NCI-H69 (cell line): ENCODE measurements at places on chromosomes 13 and 19.
A peak's percentile ranks its signal among the peaks of the same experiment; 100 is the strongest.

DNA sequence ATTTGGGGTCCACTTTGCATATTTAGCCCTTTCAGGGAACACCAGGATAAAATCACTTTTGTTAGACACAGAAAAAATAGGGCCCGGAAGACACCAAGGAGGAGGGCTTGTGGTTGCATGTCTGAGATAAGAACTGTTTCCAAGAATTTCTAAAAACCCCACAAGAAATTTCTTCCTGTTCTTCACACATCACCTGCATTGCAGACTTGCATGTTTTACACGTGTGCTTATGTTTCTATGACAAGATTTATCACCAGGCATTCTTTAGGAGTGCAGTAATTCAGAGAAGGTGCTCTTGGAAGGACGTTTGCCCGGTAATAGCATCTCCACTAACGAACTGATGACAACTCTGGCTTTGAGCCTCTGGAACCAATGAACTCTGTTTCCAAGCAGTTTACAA, 7.1 kb upstream of the ACTL9 start:
- no peak for DNase-seq

DNA sequence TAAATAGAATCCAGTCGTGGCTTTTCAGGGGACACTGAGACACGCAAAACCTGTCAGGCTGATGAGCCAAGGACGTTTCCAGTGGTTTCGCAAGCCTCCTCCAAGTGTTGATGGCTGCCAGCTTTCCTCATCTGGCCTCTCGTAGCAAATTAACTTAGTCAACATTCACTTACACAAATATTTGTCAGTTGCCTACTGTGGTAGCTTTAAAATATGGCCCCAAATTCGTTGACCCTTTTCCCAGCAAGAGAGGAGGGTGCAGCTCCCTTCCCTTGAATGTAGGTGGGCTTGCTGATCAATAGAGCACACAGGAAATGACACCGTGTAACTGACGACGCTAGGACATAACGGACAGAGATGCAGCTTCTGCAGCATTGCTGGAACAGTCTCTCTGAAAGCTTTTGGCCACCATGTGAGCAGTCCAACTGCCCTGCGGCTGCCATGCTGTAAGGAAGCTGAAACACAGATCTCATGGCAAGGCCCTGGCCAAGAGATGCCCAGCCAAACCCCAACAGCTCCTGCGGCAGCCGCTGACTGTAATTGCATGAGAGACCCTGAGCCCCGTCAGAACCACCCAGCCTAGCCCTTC, 5.5 kb upstream of the RANBP3 start:
- DNase-seq, result peak; percentile 20

- DNase-seq, result no peak
Observed at GRCh38 chr19:1181606-1182005, 7.5 kb upstream of the SBNO2 start.

DNA sequence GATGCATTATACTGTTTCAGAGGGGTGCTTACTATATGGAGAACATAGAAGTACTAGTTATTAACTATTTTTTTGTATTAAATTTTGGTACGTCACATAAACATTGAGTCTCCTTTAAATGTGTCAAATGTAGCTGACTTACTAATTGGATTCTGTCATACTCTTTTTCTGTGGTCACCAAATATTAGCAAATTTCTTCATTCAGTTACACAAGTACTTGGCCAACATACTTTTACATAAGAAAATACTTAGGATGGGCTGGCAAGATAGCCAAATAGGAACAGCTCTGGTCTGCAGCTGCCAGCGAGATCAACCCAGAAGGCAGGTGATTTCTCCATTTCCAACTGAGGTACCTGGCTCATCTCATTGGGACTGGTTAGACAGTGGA, 19.2 kb downstream of the LPAR6 start:
- no peak for DNase-seq

DNA sequence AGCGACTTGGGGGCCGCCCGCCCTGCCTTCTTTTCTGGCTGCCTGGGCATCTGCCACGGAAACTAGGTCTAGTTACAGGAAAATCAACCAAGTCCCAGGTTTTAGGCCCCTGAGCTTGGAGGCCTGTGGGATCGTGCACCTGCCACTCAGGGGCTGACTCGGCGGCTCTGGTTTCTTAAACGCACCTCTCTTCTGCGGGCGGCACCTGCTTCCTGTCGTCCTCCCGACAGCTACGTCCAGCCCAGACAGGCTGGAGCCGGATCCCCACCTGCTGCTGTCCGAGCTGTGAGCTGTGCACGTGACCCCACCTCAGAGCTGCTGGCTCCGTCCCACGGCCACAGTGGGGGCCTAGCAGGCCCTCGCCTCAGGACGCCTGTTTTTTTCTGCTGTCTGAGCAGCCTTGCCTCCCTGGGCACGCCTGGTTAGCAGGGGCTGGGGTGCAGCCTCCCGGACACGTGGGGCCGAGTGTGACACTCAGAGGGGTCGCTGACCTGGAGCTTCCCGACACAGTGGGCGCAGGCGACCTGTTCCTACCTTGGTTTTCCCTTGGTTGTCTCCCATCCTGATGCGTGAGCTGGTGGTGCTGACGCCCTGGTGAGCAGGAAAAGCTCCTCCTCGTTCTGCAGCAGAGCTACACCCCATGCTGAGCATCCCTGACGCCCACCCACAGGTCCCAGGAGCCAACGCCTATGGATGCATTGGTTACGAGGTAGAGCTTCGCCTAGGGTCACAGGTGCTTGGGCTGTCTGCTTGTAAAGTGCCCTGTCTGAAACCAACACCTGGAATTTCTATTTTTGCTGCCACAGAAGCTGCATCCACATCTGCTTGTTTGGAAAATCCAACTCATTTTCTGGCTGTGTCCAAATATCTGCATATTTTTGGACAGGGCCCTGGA, 17.5 kb downstream of the TMEM255B start:
- DNase-seq, result peak; percentile 68

- no peak for DNase-seq
Observed at GRCh38 chr19:12580180-12580694, 29.0 kb upstream of the ZNF564 start.

GRCh38 chr19:10692673-10693264, 8.5 kb upstream of the QTRT1 start:
- DNase-seq, result peak; percentile 35

DNA sequence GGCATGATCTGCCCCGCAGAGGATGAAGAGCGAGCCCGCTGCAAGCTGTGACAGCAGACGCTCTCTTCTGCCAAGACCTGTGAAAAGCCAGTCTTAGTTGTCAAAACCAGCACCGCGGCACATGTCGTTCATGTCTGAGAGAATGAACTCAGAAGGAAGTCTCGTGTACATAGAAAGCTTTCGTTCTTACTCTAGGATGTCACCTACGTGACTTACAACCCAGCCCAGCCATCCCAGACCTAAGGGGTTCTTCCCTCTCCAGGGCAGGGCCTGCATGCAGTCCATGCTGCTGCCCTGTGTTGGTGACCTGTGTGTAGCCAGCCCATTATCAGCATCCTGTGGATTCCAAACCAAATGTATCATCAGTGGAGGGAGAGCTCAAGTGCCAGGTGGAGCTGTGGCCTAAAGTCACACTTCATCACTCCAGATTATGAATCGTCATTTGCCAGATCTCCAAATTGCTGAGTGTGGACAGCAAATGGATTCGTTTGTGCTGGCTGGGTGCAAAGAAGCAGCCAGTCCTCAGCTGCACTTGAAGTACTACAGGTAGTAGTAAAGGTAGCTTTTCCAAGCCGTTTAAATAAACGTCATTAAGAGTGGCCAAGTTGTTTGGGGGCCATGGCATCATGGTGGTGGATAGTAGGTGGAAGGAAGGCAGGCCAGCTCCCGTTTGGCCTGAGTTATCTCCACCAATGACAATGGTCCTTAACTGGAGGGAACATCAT, 73.9 kb upstream of the GPR183 start:
- DNase-seq, result no peak

DNA sequence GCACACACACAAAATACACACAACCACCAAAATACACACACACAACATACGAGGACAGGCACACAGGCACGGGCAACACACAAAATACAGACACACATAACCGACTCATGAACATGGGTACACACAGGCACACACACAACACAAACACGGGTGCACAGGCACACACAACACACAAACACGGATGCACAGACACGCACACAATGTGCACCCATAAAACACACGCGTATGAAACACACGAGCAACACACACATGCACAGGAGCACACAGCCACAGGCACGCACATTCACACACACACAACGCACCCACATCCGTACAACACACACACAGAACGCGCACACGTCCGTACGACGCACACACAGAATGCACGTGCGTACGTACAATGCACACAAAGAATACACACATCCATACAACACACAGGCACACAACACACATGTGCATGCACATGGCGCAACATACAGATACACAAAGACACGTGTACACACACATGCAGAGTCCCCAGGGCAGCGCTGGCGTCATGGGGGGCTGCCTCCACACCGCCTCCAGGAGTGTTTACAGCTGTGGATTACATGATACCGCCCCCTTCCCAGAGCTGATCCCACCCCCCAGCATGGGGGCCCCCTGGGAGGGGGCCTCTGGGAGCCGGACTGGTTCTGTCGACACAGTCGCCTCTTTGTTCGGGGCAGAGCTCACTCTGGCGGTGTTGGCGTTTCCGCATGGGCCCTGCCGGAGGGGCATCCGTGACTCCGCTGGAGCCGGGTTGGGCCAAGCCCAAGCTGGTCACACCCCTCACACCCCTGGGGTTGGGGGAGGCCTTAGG, 2.9 kb downstream of the SBNO2 start:
- DNase-seq, result no peak
